ENCODE measurements at places on chromosomes 7 and 10. TPM values are rescaled to one million over a fixed set of nuclear protein-coding genes. Genes with fewer than 3 reads are reported as not detected.

DNA sequence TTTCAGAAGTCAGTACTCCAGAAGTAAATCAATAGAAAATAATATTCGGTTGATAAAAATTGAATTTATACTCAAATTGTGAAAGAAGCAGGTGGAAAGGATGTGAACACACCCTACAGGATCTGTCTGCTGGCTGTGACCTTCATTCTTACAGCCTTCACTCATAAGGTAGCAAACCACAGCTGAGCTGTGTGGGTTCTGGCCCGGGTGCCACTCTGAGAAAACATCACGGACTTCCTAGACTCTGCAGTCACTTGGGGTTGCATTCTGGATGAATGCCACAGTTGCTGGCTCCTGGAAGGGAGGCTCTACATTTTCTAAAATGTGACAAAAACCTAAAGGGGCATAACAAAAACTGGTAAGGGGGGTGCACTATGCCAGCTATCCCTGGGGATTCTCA lies 36.0 kb upstream of the ABLIM1 start:
- no peak for DNase-seq

- no peak for DNase-seq
Observed at GRCh38 chr7:18212308-18212707, 184.7 kb upstream of the PRPS1L1 start.

GRCh38 chr7:116334555-116334954 lies 124.2 kb downstream of the TES start:
- DNase-seq: no peak

GRCh38 chr7:139044813-139045794 lies 9.3 kb upstream of the ZC3HAV1L start:
- no peak for DNase-seq

DNA sequence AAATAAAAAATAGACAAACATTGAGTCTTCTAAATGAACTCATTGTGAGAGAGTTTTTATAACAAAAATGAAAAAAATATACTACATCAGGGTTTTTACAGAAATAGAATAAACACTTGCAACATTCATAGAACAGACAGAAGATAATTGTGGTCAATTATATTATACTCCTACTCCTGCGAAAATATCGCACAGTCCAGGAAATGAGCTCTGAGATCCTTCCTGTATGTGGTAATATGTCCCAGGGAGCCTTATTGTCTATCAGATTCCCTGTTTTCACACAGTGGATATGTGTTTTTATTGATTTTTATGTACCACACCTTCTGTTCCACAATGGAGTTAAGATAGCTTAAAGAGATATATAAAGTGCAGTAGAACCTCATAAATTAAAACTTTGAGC lies 27.5 kb upstream of the RELN start:
- DNase-seq: no peak

DNA sequence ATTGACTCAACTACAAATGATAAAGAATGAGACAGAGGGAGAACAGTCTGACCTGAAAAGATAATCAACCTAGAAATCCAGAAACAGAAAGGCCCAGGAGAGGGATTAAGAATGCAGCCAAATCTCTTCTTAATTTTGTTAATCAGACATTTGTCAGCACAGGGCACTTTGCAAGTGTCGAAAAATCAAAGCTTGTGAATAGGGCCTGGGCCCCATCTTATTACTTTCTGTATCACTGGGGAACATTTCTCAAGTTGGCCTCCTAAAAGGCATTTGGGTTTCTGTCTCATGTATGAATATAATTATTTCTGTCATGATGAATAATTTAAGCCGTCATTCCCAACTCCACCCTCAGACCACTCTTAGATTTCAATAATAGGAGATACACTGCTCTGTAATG lies 308.4 kb upstream of the PRKCQ start:
- no peak for DNase-seq

GRCh38 chr10:126972635-126973414 lies 67.6 kb downstream of the DOCK1 start:
- DNase-seq: no peak

- DNase-seq: no peak
Observed at GRCh38 chr7:47535704-47536628, 45.9 kb downstream of the TNS3 start.

HMX2 gene
- 0.13 TPM for total RNA-seq

BTBD16 gene
- not detected for total RNA-seq
